Myocyte (in vitro differentiated cells): ENCODE measurements at places on chromosomes 6 and 20. TPM values are rescaled to one million over a fixed set of nuclear protein-coding genes. Genes with fewer than 3 reads are reported as not detected.

The ZNF334 gene
- total RNA-seq = not detected in 2 replicates

The ANKRD66 gene
- not detected in 2 replicates for total RNA-seq

The EEF1A2 gene
- total RNA-seq = 456 and 555 TPM in 2 replicates

The SALL4 gene
- total RNA-seq = not detected in 2 replicates

The FUT9 gene
- total RNA-seq = not detected in 2 replicates

The GRIK2 gene
- total RNA-seq = 9.2 and 14.3 TPM in 2 replicates

The PRR18 gene
- 0.21 TPM in 1 of 2 replicates, not detected in the other for total RNA-seq

The PDYN gene
- not detected in 2 replicates for total RNA-seq

The MEI4 gene
- total RNA-seq = not detected in 2 replicates

The GPR63 gene
- total RNA-seq = 0.16 and 0.27 TPM in 2 replicates

The CABLES2 gene
- 3.8 and 4.4 TPM in 2 replicates for total RNA-seq

The CTAGE9 gene
- total RNA-seq = not detected in 2 replicates

The SLC32A1 gene
- not detected in 2 replicates for total RNA-seq

The LY6G6D gene
- not detected in 2 replicates for total RNA-seq

The PHACTR1 gene
- total RNA-seq = 2.4 and 7.9 TPM in 2 replicates

The KHDC1 gene
- 1.5 and 2.8 TPM in 2 replicates for total RNA-seq

The DEFB124 gene
- not detected in 2 replicates for total RNA-seq

The RAET1G gene
- total RNA-seq = not detected in 2 replicates

The CALHM5 gene
- 5.0 and 5.4 TPM in 2 replicates for total RNA-seq

The RGL2 gene
- 27.9 and 31.0 TPM in 2 replicates for total RNA-seq

The TNNC2 gene
- total RNA-seq = 678 and 849 TPM in 2 replicates

The TCF15 gene
- total RNA-seq = not detected in 2 replicates

The ATXN1 gene
- 60.0 and 83.3 TPM in 2 replicates for total RNA-seq

The HLA-DMB gene
- not detected in 2 replicates for total RNA-seq

The SLC4A11 gene
- 10.3 and 12.2 TPM in 2 replicates for total RNA-seq

The PLA2G7 gene
- total RNA-seq = not detected in 2 replicates

The TRIM40 gene
- not detected in 2 replicates for total RNA-seq

The CD83 gene
- 0.16 and 0.37 TPM in 2 replicates for total RNA-seq

The TMEM200A gene
- total RNA-seq = 0.21 and 0.43 TPM in 2 replicates

The ARHGAP18 gene
- total RNA-seq = 17.1 and 18.4 TPM in 2 replicates

The UST gene
- 8.0 and 10.7 TPM in 2 replicates for total RNA-seq

The IP6K3 gene
- 70.3 and 72.6 TPM in 2 replicates for total RNA-seq

The UNC5CL gene
- 2.3 and 2.7 TPM in 2 replicates for total RNA-seq

The ZNF133 gene
- total RNA-seq = 9.0 and 16.4 TPM in 2 replicates

The BPIFB1 gene
- total RNA-seq = not detected in 2 replicates

The ALDH5A1 gene
- total RNA-seq = 1.2 and 1.4 TPM in 2 replicates

The MTFR2 gene
- 0.16 and 0.21 TPM in 2 replicates for total RNA-seq

The VWA7 gene
- total RNA-seq = 1.3 TPM in 1 of 2 replicates, not detected in the other

The IL20RA gene
- 6.4 and 6.7 TPM in 2 replicates for total RNA-seq

The MUC22 gene
- not detected in 2 replicates for total RNA-seq

The COL11A2 gene
- 0.96 and 1.9 TPM in 2 replicates for total RNA-seq

The TREML1 gene
- not detected in 2 replicates for total RNA-seq

The HLA-DQB2 gene
- total RNA-seq = not detected in 2 replicates

The COL12A1 gene
- 14.6 and 17.7 TPM in 2 replicates for total RNA-seq

The BPIFB4 gene
- total RNA-seq = not detected in 2 replicates

The VGLL2 gene
- 5.7 and 24.4 TPM in 2 replicates for total RNA-seq

The C20orf202 gene
- total RNA-seq = 0.10 TPM in 1 of 2 replicates, not detected in the other

The SNTA1 gene
- total RNA-seq = 35.6 and 35.8 TPM in 2 replicates

The SOX18 gene
- not detected in 2 replicates for total RNA-seq

The DAAM2 gene
- 20.1 and 25.0 TPM in 2 replicates for total RNA-seq

The RAB44 gene
- not detected in 2 replicates for total RNA-seq

The IRF4 gene
- total RNA-seq = not detected in 2 replicates

The LAMA5 gene
- total RNA-seq = 90.5 and 173 TPM in 2 replicates

The GPX5 gene
- not detected in 2 replicates for total RNA-seq

The RNF217 gene
- 31.3 and 34.2 TPM in 2 replicates for total RNA-seq

The FOXF2 gene
- total RNA-seq = not detected in 2 replicates
